ENCODE measurements at places on chromosomes 5 and 9. TPM values are rescaled to one million over a fixed set of nuclear protein-coding genes. Genes with fewer than 3 reads are reported as not detected.
A peak's percentile ranks its signal among the peaks of the same experiment; 100 is the strongest.

The GARIN3 gene
- not detected for total RNA-seq

The PIP5KL1 gene
- total RNA-seq: 3.5 TPM

The TTC1 gene
- 43.9 TPM for total RNA-seq

The BTNL3 gene
- total RNA-seq: not detected

The CDO1 gene
- total RNA-seq: 8.3 TPM

The NFX1 gene
- total RNA-seq: 34.0 TPM

The IL17B gene
- not detected for total RNA-seq

The PCDHGA2 gene
- 2.7 TPM for total RNA-seq

GRCh38 chr5:118060833-118061232 lies 927.5 kb downstream of the DTWD2 start:
- H3K4me1 ChIP-seq: no peaks in the 10 kb centered on the region
- no peak for DNase-seq
- H3K36me3 ChIP-seq: no peaks in the 10 kb centered on the region
- no peak overlapping the region for H3K4me3 ChIP-seq
- no peaks in the 10 kb centered on the region for H3K27me3 ChIP-seq

- H3K36me3 ChIP-seq: no peaks in the 10 kb centered on the region
- no peaks in the 10 kb centered on the region for H3K27me3 ChIP-seq
- peak overlapping the region; percentile 80 for H3K4me3 ChIP-seq
- peak; percentile 77 for DNase-seq
- H3K4me1 ChIP-seq: peaks cover 14% of the 10 kb centered on the region
These were observed 3.0 kb downstream of the ZSWIM6 start for GRCh38 chr5:61334868-61335615.

GRCh38 chr9:32867026-32867425 lies 83.7 kb downstream of the TMEM215 start:
- DNase-seq: no peak
- no peaks in the 10 kb centered on the region for H3K36me3 ChIP-seq

DNA sequence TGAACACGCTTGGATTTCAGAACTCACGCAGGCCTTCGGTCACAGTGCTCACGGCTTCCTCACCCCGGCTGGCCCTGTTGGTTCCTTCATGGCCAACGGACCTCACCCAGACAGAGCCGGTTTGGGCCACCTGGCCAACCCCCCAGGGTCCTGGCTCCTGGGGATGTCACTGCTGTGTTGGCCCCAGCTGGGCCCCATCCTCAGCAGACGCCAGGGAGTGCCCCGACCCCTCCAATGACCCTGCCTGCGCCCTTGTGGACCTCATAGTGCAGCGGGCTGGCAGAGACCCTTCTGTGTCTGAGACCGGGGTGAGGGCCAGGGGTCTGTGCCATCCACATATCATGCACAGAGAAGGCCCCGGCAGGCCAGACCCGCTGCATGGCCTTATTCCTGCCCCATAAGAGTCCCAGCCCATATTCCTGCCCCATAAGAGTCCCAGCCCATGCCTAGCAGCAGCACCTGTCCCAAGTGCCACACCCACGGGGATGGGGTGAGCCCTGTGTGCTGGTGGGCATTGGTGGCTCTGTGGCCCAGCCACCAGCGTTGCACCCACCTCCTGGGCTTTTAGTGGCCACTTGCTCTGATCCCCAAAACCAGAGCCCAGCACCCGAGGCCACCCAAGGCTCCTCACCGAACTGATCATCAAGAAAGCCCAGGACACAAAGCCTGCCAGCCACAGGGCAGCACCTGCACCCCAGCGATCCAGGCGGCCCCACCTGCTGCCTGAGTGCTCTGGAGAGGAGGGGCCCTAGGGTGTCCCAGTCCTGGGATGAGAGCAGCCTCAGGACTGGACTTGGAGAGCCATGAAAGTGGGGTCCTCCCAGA lies 1.3 kb upstream of the LPCAT1 start:
- H3K4me1 ChIP-seq: peaks cover 17% of the 10 kb centered on the region
- H3K4me3 ChIP-seq: no peak overlapping the region
- peaks cover 8% of the 10 kb centered on the region for H3K27me3 ChIP-seq
- peak; percentile 55 for DNase-seq
- peaks cover 11% of the 10 kb centered on the region for H3K36me3 ChIP-seq

- DNase-seq: no peak
- no peak overlapping the region for H3K27ac ChIP-seq
- H3K4me3 ChIP-seq: no peak overlapping the region
- H3K27me3 ChIP-seq: peaks cover 5% of the 10 kb centered on the region
These were observed 245.4 kb upstream of the ANKH start for GRCh38 chr5:15116996-15117395.

- H3K4me3 ChIP-seq: no peak overlapping the region
- H3K36me3 ChIP-seq: no peaks in the 10 kb centered on the region
- no peak overlapping the region for H3K27ac ChIP-seq
- DNase-seq: no peak
- no peaks in the 10 kb centered on the region for H3K4me1 ChIP-seq
These were observed 301.4 kb downstream of the MLLT3 start for GRCh38 chr9:20320921-20321320.

GRCh38 chr5:152601806-152602732 lies 197.0 kb upstream of the NMUR2 start:
- H3K36me3 ChIP-seq: no peaks in the 10 kb centered on the region
- H3K27me3 ChIP-seq: no peaks in the 10 kb centered on the region
- H3K27ac ChIP-seq: no peak overlapping the region
- H3K4me1 ChIP-seq: no peaks in the 10 kb centered on the region
- no peak for DNase-seq

DNA sequence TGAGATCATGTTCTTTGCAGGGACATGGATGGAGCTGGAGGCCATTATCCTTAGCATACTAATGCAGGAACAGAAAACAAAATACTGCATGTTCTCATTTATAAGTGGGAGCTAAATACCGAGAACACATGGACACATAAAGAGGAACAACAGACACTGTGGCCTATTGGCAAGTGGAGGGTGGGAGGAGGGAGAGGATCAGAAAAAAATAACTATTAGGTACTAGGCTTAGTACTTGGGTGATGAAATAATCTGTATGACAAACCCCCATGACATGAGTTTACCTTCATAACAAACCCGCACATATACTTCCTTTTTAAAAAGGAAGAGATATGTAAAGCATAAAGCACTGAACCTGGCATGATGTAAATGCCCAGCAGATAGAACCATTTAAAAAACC lies 99.0 kb downstream of the MEGF10 start:
- no peak overlapping the region for H3K4me3 ChIP-seq
- DNase-seq: no peak
- H3K27me3 ChIP-seq: no peaks in the 10 kb centered on the region
- no peak overlapping the region for H3K27ac ChIP-seq
- no peaks in the 10 kb centered on the region for H3K36me3 ChIP-seq

DNA sequence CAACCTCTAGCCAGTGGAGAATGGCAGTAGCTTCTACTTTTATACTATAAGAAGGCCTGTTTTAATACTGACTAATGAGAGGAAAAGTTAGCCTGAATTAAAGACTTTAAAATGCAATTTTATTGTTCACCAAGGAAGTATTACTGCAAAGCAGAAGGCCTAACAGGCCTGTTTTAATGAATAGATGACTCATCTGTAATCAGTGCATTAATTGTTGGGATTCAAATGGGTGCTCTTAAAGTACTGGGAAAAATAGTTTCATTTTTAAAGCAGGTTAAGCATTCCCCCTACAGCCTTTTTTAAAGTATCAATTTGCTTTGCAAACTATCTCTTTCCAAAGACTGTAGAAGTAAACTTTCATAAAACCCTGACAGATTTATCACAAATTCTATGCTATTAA lies 147.7 kb downstream of the SIL1 start:
- H3K27me3 ChIP-seq: no peaks in the 10 kb centered on the region
- DNase-seq: no peak
- H3K4me1 ChIP-seq: peaks cover 5% of the 10 kb centered on the region
- H3K27ac ChIP-seq: no peak overlapping the region
- no peak overlapping the region for H3K4me3 ChIP-seq

DNA sequence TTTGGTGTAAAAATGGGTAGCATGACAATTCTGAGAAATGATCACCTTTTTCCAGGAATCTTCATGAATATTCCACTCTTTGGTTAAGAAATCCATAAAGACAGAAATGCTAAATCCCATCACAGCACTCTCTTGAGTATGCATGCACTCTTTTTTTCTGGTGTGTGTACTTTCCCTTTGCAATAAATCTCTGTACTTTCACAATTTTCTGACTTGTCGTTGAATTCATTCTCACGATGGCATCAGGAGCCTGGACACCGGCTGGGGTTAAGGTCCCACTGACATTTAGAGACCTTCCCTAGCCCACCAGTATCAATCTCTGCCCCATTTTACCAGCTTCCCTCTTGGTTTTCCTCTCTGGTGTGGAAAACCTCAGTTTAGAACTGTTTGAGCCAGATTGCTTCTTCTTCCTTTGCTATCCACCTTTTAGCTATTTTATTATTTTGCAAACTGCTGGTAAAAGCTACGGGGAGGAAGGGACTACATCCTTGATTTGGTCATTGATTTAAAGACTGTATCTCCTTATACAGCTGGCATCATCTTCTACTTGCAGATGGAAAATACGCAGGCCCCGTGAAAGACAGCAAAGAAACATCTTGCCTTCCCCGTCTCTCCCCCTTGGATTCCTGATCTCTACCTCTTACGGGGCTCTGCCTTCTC lies 59.9 kb upstream of the ZFR start:
- peaks cover 49% of the 10 kb centered on the region for H3K4me1 ChIP-seq
- H3K27me3 ChIP-seq: no peaks in the 10 kb centered on the region
- H3K36me3 ChIP-seq: no peaks in the 10 kb centered on the region
- no peak overlapping the region for H3K4me3 ChIP-seq
- H3K27ac ChIP-seq: peak overlapping the region; percentile 41
- no peak for DNase-seq

GRCh38 chr9:91245431-91246313 lies 116.0 kb downstream of the AUH start:
- H3K4me1 ChIP-seq: peaks cover 9% of the 10 kb centered on the region
- no peaks in the 10 kb centered on the region for H3K27me3 ChIP-seq
- no peaks in the 10 kb centered on the region for H3K36me3 ChIP-seq
- H3K27ac ChIP-seq: peak overlapping the region; percentile 58
- H3K4me3 ChIP-seq: no peak overlapping the region
- DNase-seq: no peak

GRCh38 chr9:107929443-107929842 lies 439.9 kb upstream of the KLF4 start:
- no peaks in the 10 kb centered on the region for H3K27me3 ChIP-seq
- H3K27ac ChIP-seq: no peak overlapping the region
- no peaks in the 10 kb centered on the region for H3K36me3 ChIP-seq
- peak; percentile 29 for DNase-seq
- H3K4me3 ChIP-seq: no peak overlapping the region

DNA sequence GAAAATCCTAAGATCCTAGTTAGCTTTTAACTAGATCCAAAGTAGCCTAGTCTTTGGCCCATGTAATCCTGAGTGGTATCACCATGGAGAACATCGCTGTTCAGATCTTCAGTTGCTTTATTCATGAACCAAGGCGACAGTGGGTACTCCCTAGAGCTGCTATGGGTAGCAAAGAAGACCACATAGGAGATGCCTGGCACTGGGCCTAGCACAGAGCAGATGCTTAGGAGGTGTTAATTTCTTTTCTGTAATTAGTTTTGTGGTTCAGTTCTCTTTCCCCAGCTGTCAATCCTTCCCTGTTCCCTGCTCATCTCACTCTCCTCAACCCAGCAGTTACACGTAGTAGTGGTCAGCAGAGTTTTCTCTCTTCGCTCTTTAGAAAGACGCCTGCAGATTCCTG lies 9.3 kb downstream of the CAST start:
- no peak overlapping the region for H3K27ac ChIP-seq
- no peaks in the 10 kb centered on the region for H3K27me3 ChIP-seq
- H3K4me1 ChIP-seq: peaks cover 9% of the 10 kb centered on the region
- H3K36me3 ChIP-seq: no peaks in the 10 kb centered on the region

DNA sequence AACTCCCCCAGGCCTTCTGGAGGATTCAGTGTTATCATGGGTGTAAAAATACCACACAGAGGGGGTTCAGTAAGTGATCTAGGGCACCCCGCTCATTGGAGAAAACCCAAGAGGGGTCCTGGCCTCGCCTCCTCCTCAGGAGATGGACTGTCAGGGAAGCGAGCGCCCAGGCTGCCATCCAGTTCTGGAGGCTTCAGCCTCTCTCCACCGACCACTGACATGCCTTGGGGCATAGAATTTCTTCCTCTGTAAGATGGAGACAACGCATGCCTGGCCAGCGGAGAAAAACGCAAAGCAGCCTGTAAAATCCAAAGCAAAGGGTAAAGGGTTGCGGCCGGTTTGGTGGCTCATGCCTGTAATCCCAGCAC lies 165.4 kb downstream of the COL23A1 start:
- peak; percentile 50 for DNase-seq
- no peaks in the 10 kb centered on the region for H3K4me1 ChIP-seq
- H3K36me3 ChIP-seq: no peaks in the 10 kb centered on the region
- H3K4me3 ChIP-seq: no peak overlapping the region

DNA sequence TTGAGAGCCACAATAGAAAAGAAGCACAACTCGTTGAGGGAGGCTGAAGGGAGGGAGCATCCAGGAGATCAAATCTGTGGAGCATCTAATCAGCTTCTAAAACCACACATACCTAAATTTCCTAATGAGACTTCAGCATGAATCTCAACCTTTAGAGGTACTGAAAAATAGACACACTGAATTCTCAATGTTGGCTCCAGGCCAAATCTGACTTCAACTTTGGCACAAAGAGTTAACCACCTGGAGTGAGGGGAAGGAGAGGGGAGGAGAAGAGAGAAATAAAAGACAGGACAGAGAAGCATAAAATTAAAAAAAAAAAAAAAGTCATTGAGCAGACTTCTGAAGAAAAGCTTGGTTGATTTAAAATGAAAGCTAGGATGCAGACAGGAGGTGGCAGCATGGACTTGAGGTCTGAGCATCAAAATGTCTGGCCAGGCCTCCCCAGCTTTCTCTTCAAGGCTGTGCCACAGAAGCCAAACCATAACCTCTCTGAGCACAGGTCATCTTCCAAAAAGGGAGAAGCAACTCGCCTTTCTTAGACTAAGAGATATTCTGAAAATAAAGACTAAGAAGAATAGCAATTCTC lies 205.6 kb downstream of the DENND1A start:
- H3K27ac ChIP-seq: no peak overlapping the region
- no peak overlapping the region for H3K4me3 ChIP-seq
- H3K36me3 ChIP-seq: no peaks in the 10 kb centered on the region
- no peaks in the 10 kb centered on the region for H3K4me1 ChIP-seq

DNA sequence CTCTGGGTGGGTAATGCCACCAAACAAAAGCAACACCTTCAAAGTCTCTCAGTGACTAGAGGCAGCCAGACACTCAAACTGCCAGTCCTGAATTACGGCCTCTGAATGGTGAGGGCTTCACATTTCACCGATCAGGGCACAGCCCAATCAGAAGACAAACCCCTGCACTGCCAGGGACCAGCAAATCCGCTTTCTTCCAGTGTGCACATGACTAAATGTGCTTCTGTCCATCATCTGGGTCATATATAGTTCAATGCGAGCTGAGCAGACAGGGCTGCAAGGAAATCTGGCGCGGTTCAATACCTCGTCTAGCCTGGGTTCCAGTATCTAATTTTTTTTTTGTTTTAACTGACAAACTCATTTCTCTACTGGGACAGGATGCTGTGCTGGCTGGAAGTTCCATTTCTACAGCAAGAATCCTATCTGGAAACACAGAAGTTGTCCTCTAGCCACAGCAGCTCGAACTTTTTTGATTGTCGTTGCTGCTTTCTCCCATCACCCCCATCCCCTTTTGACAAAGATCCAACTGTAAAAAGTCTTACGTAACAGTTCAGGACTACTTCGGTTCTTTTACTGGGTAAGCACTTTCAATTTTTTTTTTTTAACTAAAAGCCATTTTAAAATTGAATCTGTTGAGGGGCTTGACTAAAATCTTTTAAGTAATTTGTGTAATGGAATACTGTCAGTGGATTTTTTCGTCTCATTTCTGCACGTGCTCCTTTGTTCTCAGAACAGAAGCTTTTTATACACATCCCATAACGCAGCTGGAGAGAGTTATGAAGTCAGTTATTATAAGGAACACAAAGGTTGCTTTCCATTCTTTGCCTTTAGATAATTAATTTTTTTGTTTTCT lies 112.7 kb downstream of the NR6A1 start:
- H3K4me1 ChIP-seq: peaks cover 17% of the 10 kb centered on the region
- H3K27ac ChIP-seq: peak overlapping the region; percentile 87
- peak overlapping the region; percentile 75 for H3K4me3 ChIP-seq
- H3K27me3 ChIP-seq: no peaks in the 10 kb centered on the region
- DNase-seq: peak; percentile 68
